ENCODE measurements at places on chromosomes 7 and 10. TPM values are rescaled to one million over a fixed set of nuclear protein-coding genes. Genes with fewer than 3 reads are reported as not detected.

Gene KCND2
- total RNA-seq = 0.17 TPM

- no peak for DNase-seq
Measured at GRCh38 chr7:12422554-12423320, 19.1 kb upstream of the VWDE start.

- DNase-seq = no peak
Measured at GRCh38 chr10:60921633-60922032, 22.4 kb downstream of the RHOBTB1 start.

- peak; percentile 56 for DNase-seq
Measured at GRCh38 chr10:31318382-31318853, 598 bp upstream of the ZEB1 start.

DNA sequence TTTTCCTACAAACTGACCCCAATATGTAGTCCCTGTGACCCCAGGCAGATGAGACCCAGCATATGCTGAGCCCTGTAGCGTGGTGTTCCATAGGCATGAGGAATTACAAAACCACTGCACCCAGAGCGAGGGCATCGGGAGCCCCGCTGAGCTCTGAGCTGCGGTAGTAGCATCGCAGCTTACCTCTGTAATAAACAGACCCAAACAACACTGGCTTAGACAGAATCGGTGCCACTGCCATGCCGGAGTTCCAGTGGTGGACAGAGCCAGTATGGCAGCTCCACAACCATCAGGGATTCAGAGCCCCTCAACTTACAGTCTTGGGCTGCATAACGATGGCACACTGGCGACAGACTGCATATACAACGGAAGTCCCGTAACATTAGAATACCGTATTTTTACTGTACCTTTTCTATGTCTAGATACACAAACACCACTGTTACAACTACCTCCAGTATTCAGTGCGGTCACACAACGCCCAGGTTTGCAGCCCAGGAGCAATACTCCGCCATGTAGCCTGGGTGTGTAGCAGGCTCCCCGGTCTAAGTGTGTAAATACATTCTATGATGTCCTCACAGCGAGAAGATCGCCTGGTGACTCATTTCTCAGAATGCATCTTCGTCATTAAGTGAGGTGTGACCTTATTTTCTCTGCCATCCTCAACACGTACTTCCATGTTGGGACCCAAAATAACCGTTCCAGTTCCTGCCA lies 68.8 kb downstream of the PROSER2 start:
- no peak for DNase-seq

DNA sequence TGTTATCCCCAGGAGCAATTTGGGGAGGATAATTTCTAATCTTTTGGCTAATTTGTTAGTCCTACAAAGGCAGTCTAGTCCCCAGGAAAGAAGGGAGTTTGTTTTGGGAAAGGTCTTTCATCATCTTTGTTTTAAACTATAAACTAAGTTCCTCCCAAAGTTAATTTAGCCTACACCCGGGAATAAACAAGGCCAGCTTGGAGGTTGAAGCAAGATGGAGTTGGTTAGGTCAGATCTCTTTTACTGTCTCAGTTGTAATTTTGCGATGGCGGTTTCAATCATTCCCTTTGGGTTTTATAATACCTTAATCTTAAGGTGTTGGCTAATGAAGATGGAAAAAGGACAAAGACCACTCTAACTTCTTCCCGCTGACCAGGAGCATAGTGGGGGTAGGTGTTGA lies 166.4 kb upstream of the NAMPT start:
- DNase-seq = no peak

- DNase-seq = no peak
Measured at GRCh38 chr7:132677918-132678317, 101.6 kb upstream of the PLXNA4 start.

Gene RARRES2
- 122 TPM for total RNA-seq

Gene TMEM225B
- total RNA-seq = not detected

Gene STEAP1B
- total RNA-seq = 0.21 TPM

GRCh38 chr7:6212008-6212407 lies 60.4 kb downstream of the CYTH3 start:
- DNase-seq = no peak

DNA sequence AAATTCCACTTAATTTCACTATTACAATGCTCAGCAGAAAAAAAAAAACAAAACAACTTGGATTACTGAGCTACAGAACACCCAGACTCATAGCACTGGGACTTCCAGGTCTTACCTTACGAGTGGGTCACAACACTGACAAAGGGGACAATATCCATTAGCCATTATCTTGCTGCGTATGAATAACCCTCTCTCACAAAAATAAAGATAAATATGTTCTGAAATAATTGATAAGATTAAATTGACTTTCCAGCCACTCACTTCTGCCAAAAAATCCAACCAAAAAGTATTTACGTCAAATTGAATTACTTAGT lies 128.7 kb downstream of the PKD1L1 start:
- DNase-seq = no peak

Gene PNLIPRP3
- not detected for total RNA-seq

Gene CC2D2B
- 0.15 TPM for total RNA-seq

GRCh38 chr10:106655636-106656035 lies 508.9 kb downstream of the SORCS1 start:
- no peak for DNase-seq

DNA sequence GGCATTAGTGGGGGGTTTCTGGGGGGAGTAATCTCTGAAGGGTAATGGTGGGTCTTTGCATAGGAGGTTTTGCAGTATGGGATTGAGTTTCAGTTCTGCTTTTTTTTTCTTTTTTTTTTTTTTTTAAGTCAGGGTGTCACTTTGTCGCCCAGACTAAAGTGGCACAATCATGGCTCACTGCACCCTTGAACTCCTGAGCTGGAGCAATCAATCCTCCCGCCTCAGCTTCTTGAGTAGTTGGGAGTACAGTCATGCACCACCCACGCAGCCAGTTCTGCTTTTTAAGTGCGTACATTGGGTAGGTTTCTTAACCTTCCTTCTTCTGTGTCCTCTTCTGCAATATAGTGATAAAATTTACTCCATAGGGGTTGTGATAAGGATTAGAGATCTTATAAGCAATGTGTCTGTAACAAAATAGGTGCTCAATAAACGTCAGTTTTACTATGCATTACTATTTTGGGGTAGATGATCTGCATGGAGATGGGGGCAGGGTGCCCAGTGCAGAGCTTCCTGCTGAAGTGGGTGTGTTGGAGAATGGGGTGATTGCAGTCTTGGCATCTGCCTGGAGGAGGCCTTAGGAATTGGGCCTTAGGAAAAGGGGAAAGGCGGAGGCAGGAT lies 9.6 kb downstream of the KAZALD1 start:
- no peak for DNase-seq

Gene HIF1AN
- 42.4 TPM for total RNA-seq

Gene CDH23
- total RNA-seq = 1.4 TPM
